NCI-H1436 treated with DMSO at 0.1 percent for 48 hours (cell line): ENCODE measurements at places on chromosomes 7 and 10.

DNA sequence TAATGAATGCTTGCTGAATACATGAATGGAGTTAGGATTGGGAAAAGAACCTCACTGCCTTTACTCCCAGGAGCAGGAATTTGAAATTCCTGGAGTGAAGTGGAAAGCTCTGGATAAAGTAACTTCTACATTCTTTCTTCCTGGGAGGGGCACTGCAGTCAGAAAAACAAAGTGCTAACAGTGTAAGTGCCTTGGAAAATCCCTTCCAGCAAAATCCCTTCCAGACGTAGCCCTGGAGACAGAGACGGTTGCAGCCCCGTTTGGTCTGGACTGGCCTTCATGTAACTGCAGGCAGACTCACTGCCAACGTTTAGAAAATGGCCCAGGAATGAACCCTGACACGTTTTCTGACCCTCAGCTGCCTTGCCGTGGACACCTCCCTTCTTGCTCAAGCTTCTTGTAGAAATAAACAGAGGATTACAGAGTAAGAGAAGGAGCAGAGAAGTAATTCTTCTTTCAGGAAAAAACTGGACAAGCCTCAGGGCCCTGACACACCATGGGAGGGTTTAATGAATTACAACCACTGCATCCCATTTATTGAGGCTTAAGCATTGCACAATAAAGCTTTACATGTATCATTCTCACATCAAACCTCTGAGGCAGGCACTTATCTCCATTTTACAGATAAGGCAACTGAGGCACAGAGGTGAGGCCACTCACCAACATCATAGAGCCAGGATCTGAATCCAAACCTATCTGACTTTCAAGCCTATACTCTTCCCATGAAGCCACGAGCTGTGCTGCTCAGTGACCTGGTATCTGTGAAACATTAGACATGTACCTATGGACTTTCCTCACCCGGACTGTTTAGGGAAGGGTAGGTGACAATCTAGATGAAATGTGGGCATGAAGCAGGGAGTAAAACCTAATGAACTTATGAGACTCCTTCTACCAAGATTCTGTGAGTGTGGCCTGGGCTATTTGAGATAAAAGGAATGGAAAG lies 7.8 kb downstream of the ITPRIP start:
- no peak for DNase-seq

DNA sequence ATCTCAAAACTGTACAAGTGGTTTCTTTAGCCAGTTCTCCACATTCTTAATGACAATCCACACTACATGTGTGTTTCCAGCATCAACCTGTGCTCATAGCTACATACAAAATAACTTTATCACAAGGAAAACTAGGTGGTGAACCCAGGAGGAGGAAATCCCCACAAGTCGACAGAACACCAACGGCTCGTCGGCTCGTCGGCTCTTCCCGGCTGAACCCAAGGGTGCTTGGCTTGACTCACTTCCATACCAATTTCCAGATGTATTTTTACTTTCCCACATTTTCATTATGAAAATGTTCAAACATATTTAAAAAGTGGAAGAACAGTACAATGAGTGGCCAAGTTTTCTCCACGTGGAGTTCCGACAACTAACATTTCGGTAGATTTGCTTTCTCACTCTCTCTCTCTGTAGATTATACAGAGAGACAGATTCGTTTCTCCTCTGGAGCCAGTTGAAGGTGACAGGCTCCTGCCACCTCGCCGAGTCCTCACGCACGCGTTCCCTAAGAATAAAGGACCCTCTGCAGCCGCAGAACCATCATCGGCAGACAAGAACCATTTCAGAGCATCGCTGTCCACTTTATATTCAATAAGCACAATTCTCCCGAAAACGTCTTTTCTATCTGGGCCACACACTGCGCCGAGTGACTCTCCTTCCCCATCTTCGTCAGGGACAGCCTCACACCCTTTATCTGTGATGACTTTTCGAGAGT lies 53.3 kb downstream of the DIP2C start:
- DNase-seq: no peak

GRCh38 chr10:124599588-124600050 lies 138.0 kb downstream of the LHPP start:
- DNase-seq: no peak

DNA sequence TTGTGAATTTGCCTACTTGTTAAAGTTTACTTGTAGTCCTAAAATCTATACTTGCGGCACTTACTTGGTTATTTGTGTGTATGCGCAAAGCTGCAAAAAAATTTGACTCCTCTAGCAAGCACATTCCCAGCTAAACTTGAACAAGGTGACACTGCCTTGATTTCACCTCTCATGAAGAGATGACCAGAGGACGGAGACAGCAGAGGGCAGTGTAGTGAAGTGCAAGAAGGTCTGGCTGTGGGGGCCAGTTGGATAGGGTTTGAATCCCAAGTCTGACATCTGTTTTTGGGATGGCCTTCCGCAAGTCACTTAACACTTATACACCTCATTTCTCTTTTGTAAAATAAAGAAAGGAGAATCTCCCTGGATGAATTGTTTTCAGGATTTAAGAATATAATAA lies 15.7 kb downstream of the SLK start:
- DNase-seq: no peak

DNA sequence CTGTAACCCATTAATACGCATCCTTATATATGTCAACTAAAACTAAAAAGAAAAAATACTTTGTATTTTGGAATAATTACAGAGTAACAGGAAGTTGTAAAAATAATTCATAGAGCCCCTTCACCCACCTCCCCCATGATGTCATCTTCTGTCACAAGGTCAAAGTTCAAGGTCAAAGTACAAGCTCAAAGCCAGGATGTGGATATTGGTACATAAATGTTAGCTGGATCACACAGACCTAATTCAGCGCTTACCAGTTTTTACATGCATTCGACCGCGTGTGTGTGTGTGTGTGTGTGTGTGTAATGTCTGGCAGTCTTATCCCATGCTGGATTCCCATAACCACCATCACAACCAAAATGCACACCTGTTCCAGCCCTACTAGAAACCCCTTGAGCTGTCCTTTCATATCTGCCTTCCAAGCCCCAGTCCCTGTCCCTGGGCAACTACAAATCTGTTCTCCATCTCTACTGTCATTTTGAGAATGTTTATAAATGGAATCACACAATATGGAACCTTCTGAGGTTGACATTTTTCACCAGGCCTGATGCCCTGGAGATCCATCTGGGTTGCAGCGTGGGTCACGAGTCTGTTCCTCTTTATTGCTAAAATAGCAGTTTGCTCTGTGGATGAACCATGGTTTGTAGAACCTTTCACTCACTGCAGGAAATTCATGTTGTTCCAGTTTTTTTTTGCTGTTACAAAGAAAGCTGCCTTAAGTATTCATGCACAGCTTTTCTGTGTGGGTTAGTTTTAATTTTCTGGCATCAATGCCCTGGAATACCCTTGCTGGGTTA lies 153.6 kb upstream of the PITRM1 start:
- no peak for DNase-seq

DNA sequence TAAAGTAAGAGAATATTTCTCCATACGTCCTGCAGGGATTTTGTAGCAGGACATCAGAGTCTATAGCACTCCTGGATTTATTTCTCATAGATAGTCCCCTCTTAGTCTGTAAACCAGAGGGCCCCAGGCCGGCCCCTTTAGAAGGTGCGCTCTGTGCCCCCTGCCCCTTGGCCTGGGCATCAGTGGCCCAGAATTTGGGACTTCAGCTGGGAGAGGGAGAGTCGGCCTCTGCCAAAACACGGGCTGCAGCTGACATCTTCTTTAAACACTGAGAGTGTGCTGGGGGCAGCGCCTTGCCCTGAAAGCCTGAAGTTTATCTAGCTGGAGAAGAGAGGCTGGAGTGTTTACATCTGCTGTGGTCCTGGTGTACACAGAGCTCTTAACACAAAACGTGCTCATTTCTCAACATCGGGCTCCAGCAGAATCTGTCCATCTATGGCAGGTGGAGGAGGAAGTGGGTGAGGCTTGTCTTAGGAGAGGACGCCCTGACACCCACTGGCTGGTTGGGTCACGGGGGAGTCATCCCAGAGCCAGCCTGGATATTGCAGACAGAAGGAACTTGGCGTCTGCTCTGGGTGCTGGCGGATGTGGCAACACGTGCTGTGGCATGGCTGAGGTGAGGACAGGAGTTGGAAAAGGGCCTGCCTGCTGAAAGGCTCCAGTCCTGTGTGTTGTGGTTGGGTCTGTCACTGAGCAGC lies 5.0 kb upstream of the TACR2 start:
- DNase-seq: no peak

DNA sequence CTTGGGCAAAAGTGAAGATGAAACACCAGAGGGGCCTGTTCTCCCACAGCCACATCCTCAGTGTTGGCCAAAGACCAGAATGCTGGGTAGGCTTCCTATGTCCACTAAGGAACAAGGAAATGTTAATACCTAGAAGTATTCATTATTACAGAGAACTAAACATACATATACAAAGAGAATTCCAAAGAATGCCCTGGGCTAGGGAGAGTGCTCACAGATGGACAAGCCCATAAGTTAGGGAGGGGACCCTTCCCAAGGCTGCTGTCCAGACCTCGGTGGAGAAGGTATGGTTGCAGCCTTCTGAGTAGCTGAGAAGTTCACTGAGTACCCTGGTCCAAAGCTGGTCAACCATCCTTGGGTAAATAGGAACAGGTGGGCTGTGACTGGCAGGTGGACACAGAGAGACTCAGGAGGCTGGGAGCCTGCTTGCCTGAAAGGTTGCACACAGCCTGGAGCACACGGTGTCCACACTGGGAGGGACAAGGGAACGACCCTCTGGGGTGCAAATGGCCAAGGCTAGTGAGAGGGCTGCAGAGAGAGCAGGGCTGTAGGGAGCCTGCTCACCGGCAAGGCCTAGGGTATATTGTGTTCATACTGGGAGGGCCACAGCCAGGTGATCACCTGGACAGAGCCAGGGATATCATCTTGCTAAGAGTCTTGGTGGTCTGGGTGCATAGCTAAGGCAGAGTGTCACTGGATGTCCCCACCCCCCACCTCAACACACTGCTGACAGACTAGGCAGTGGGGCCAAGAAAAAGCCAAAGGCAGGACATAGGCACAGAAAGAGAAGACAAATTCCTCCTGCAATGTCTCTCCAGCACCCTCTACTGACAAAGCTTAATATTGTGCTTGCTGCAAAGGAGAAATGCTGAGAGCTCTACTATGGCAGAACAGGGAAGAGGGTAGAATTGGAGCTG lies 40.3 kb downstream of the CPVL start:
- DNase-seq: no peak

GRCh38 chr7:130966246-130967009 lies 232.4 kb upstream of the KLF14 start:
- DNase-seq: no peak

- no peak for DNase-seq
Observed at GRCh38 chr7:116740231-116740630, 68.2 kb downstream of the MET start.

- no peak for DNase-seq
Observed at GRCh38 chr7:43942997-43943396, 16.8 kb downstream of the UBE2D4 start.

DNA sequence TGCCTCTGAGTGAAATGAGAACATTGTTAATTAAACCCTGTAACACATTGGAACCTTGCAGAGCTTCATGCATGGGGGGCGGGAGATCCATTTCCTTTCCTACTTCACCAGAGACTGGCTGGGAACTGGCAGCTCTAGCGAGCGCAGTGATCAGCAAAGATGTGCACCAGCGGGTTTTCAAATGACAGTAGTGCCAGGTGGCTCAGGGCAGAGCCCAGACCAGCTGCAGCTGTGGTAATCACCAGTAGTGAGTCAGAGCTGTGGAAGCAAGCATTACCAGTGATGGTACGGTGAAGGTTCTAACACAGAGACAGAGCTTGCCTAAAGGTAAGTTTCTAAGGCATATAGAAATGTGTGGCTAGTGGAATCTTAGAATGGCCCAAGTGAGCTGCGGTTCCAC lies 1009.7 kb upstream of the CELF2 start:
- no peak for DNase-seq

DNA sequence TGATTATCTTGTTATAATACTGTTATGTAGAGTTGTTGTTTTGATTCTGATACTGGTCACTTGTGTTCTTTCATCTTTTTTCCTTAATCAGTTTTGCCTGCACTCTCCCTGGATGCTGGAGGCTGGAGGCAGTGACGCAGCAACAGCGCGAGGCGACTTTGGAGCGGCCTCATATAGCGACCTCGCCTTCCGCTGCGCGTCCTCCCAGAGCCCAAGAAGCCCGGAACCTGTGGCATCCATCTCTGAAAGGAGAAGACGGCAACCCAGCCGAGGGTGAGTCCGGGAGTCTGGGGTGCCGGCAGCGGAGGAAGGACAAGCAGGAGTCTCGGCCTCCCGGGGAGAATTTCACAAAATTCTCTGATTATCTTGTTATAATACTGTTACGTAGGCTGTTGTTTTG lies 161.2 kb downstream of the ZNF33B start:
- no peak for DNase-seq

- DNase-seq: no peak
Observed at GRCh38 chr10:61702584-61702983, 39.9 kb downstream of the CABCOCO1 start.

- no peak for DNase-seq
Observed at GRCh38 chr7:100884736-100885439, 4.6 kb downstream of the UFSP1 start.

DNA sequence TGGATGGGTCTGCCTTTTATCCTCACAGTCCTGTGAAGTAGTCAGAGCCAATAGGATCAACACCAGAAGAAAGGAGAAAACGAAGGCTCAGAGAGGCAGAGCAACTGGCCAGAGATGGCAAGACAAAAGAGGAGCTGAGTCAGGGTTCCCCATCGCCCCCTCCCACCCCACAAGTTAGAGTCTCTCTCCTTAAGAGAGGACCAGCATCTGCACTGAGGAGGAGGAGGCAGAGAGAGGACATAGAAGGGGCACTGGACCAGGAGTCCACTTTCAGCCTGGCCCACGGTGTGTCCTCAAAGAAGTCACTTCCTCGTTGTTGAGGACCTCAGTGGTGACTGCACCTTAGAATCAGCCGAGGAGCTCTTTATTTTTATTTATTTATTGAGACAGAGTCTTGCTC lies 11.6 kb downstream of the SPOCK2 start:
- no peak for DNase-seq

DNA sequence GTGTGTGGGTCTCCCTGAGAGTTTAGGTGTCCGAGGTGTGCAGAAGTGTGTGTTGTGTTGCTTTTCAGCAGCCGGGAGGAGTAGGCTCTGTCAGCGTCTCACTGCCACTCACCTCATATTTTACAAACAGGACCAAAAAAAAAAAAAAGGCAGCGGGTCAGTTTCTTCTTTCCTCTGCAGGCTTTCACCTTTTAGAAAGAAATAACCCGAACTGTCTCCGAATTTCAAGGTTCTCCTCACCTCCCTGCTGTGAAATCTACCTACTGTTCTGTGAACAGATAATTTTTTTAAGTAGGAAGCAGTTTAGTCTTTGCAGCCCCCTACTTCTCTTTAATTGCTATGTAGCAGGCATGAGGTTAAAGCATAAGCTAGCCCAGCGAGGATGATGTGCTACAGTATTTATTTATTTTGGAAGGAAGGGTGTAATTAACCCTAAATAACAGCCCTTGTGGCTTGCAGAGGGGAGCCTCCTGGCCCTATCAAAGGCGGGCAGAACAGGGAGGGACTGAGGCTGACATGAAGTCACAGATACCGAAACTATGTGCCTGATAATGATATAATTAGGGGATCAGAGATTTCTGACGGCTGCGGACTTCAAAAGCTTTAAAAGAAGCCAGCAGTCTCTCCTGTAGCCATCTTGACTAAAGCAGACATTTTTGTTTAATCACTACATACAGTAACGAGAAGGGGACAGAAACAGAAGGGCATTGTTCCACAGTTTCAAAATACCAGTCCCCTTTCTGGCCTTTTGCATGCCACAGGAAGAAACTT lies 1.6 kb downstream of the BAMBI start:
- no peak for DNase-seq

GRCh38 chr7:38318241-38318640 lies 44.8 kb upstream of the TARP start:
- DNase-seq: no peak

GRCh38 chr10:64209561-64209960 lies 688.4 kb downstream of the REEP3 start:
- no peak for DNase-seq

GRCh38 chr7:101555921-101556275 lies 73.2 kb downstream of the MYL10 start:
- no peak for DNase-seq
